GM23248 (cell line): ENCODE measurements at places on chromosomes 4 and X. TPM values are rescaled to one million over a fixed set of nuclear protein-coding genes. Genes with fewer than 3 reads are reported as not detected.

The DCHS2 gene
- total RNA-seq: not detected in 2 replicates

The COX7B2 gene
- total RNA-seq: not detected in 2 replicates

The VCX gene
- total RNA-seq: not detected in 2 replicates

DNA sequence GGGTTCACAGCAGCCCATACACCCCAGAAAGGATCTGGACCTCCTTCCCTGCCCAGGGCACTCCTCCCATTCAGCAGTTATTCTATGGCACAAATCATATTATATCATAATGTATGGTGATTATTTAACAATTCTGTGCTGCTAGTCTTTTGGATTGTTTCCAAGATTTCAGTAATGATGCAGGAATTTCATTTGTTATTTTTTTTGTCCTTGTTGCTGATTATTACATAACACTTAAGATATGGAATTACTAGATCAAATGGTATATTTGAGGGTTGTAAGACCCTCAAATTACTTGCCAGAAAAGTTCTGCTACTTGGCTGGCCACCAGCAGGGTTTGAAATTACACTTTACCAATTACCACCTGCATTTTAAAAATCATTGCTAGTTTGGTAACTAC, 36.4 kb downstream of the QDPR start:
- peak; percentile 49 for DNase-seq

DNA sequence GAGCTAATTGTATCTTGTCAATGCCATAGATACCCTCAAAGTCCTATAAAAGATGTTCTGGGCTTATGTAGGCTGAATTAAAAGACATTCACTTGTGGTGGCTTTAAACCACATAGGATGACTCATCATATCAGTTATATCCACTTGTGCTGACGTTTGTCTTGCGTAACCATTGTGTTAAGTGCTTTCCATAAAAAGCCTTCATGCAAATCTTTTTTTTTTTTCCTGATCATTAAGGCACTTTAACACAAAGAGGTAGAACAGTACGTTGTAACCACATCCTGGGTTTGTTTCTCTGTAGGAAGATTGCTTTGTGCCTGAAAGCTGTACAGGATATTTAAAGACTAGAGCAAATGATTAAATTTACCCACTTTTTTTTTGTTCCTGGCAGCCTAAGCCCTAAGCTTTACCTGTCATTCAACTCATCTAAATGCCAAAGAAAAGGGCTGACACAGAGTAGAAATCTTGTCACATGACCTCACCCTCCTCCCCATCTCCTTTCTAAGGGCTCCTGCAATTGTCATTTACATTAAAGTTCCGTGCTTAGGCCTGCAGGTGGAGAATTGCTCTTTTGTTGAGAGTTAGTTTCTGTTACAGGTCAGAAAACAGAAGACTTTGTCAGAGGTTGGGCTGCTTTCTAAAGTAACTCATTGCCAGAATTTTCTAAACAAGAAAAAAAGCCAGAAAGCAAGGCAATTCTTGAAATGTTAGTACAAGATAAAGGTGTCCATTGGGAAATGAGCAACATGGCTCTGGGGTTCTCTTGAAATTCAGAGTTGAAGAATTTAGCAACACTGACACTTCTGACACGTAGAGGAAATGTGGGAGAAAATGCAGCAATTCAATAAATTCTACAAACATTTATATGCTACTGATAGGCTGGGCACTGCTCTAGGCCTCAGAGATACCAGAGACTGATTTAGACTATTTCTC, 555.6 kb downstream of the PPARGC1A start:
- DNase-seq: peak; percentile 47

GRCh38 chrX:48937054-48937907, 18.5 kb upstream of the PIM2 start:
- peak; percentile 18 for DNase-seq

DNA sequence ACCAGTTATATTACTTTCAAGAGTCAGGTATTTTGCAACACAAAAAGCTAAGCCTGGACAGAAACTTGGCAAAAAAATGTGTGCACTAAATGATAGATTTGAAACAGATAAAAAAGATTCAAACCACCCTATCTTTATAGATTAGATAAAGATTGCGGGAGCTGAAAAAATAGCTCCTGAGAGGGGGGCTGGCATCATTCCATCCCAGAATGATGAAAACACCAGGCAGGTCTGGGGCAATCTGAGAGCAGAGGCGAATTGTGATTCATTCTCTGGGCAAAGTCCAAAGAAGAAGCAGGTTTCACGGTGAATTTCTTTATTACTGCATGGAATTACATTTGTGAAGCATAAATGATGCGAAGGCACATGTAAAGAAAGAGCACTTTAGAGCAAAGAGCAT, 168.5 kb upstream of the DMD start:
- no peak for DNase-seq

DNA sequence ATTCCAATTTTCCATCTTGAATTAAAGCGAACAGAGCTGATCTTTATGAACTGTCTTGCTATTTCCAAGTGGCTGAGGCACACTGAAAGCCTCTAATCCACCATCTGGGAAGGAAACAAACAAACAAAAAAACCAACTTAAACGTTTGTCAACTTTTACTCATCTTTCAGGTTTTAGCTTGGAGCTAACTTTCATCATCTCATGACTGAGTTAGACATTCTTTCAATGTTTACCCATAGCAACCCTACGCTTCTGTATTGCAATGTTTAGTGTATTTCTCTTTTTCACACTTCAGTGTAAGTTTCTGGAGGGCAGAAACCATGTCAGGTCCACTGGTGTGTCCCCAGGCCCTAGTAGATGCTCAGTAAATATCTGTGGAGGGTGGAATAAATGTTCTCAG, 343.8 kb downstream of the GBA3 start:
- peak; percentile 13 for DNase-seq

- DNase-seq: no peak
Measured at GRCh38 chr4:128862608-128863311, 53.3 kb downstream of the JADE1 start.

- no peak for DNase-seq
Measured at GRCh38 chr4:81960961-81961360, 412.8 kb downstream of the HNRNPD start.

- DNase-seq: no peak
Measured at GRCh38 chr4:22490718-22491315, 25.0 kb downstream of the ADGRA3 start.

GRCh38 chr4:82415922-82416365, 14.3 kb downstream of the HNRNPDL start:
- DNase-seq: no peak

- no peak for DNase-seq
Measured at GRCh38 chr4:3225071-3225850, 23.7 kb upstream of the MSANTD1 start.

- DNase-seq: no peak
Measured at GRCh38 chr4:83248486-83248885, 36.1 kb downstream of the COQ2 start.
